Left renal cortex interstitium (tissue), 4 donors: ENCODE measurements at places on chromosomes 5 and 9.

DNA sequence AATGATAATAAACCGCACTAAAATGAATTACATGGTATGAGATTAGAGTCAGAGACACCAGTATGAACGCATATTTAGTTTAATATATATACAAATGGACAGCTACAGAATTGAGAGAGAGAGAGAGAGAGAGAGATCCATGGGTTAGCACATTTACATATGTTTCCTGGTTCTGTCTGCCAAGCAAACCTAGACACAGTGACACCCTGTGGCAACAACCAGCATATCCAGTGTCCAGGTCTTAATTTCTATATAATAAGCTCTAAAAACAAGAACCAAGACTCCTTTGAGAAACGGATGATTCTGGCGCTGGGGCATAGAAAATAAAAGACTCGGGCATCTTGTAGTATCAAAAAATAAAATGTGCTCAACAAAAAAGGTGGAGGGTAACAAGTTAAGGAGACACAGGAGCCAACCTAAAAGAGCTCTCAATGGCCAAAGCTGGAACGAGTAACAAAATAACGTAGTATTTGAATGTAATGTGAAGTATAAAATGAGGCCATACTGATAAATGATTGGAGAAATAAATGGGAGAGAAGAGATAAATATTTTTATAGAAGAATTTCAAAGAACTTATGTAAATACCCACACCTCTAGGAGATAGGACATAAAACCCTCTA, 84.5 kb downstream of the RFX3 start:
- DNase-seq = no peak

DNA sequence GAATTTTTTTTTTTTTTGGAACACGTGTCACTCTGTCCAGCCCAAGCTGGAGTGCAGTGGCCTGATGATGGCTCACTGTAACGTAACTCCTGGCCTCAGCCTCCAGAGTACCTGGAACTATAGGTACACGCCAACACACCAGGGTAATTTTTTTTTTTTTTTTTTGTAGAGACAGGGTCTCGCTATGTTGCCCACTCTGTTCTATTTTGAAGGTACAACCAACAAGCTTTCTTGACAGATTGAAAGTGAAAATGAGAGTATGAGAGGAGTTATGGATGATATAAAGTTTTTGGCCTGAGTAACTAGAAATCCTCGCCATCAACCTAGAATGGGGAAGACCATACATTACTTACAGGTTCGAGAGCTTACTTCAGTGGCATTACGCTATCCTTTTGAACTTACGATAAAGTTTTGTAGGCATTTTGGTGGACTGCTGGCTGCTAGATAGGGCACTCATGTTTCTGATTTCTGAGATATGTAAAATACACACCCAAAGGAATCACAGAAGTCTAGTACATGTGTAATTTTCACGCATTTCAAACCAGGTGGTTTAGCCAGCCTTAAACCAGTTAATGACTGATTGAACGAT, 806 bp upstream of the CDC42SE2 start:
- DNase-seq = peak; percentile 32

DNA sequence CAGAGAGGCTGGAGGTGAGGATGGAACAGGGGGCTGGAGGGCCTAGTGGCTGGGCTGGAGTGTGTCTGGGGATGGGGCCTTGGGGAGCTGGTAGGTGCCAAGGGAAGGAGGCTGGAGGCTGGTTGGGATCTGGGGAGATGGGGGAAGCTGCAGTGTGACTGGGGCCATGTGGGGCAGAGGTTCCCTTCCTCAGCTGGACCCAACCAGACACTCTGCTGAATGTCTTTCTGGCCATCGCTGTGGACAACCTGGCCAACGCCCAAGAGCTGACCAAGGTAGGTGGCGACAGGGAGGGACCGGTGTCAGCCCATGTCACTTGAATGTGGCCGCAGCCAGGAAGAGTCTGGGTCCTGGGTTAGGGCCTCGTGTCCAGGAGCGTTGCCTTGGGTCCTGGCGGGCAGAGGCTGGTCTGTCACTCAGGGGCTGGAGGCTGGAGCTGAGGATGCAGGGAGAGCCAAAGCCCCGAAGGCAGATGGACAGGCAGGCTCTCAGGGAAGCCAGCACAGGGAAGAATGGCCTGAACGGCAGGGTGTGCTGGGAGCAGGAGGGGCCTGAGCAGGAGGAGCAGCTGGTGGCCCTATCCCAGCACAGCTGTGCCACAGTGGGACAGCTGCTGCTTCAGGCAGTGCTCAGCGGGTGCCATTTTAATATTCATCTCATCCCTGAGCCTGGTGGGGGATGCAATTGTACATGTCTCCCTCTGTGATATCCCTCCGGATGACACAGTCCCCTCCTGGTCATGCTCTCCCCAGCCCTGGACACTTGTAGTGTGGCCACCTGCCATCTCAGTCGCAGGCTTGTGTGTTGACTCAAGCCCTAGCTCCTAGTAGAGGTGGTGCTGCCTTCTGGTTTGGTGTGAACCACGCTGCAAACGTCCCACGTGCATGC, 132.5 kb downstream of the CACNA1B start:
- DNase-seq = no peak

GRCh38 chr5:168786147-168786546, 207.0 kb upstream of the PANK3 start:
- DNase-seq = no peak
